ENCODE measurements at places on chromosomes 12 and 14.
A peak's percentile ranks its signal among the peaks of the same experiment; 100 is the strongest.

- DNase-seq, result peak; percentile 18
Observed at GRCh38 chr12:18861287-18861858, 123.5 kb downstream of the CAPZA3 start.

- no peak for DNase-seq
Observed at GRCh38 chr14:21539189-21539940, 13.2 kb upstream of the SALL2 start.

DNA sequence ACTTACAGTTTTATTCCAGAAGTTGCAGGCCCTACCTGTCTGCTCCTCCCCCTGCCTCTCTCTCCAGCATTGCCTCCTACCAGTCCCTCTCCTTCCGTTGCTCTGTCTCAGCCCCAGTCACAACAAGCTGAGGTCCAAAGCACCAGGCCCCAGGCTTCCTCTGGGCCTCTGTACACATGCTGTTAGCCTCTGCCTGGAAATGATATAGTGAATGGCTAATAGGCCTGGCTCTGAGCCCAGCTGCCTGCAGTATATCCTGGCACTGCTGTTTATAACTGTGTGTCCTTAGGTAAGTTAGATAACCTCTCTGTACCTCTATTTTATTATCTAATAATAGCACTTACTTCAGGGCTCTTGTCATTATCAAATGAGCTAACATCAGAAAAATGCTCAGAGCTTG is 114.9 kb upstream of the PWP1 start:
- no peak for DNase-seq

- no peak for DNase-seq
Observed at GRCh38 chr14:95217391-95217900, 60.1 kb upstream of the DICER1 start.
